ENCODE measurements at places on chromosomes 1 and 21. TPM values are rescaled to one million over a fixed set of nuclear protein-coding genes. Genes with fewer than 3 reads are reported as not detected.

DNA sequence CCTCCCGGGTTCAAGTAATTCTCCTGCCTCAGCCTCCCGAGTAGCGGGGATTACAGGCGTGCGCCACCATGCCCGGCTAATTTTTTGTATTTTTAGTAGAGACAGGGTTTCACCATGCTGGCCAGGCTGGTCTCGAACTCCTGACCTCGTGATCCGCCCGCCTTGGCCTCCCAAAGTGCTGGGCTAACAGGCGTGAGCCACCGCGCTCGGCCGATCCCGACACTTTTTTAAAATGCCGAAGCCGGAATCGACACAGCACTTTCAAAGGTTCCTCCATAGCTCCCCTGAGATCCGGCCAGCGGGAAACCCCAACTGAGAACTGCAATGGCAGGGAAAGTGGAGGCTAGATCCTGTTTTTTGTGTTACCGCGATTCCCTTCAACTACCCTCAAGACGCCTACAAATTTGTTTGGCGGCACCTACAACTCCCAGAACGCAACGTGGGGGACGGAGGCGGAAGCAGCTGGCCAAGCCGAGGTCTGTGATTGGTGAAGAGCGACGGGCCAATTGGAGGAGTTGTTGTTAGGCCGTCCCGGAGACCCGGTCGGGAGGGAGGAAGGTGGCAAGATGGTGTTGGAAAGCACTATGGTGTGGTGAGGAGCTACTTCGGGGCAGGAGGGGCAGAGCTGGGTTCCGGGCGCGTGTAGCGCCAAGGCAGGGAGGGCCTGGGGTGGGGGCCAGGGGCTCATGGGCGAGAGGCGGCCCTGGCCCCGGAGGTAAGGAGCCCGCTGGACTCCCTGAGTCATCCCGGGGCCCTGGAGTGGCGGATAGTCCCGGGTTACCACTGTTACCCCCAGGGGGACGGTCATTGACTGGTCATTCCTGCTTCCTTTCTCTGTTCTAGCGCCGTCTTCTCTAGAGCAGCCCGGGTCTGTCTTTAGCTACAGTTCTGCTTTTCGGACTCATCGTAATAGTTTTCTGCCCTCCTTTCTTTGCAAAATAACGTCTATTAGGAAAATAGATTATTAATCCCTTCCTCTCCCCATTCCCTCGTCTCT is at the start of gene PSMD4:
TSS of gene PSMD4 (plus strand) at position 518 of the 997 bp plus-strand sequence. CDS start at position 567, 49 bp downstream.
- peak; percentile 97 for DNase-seq

DNA sequence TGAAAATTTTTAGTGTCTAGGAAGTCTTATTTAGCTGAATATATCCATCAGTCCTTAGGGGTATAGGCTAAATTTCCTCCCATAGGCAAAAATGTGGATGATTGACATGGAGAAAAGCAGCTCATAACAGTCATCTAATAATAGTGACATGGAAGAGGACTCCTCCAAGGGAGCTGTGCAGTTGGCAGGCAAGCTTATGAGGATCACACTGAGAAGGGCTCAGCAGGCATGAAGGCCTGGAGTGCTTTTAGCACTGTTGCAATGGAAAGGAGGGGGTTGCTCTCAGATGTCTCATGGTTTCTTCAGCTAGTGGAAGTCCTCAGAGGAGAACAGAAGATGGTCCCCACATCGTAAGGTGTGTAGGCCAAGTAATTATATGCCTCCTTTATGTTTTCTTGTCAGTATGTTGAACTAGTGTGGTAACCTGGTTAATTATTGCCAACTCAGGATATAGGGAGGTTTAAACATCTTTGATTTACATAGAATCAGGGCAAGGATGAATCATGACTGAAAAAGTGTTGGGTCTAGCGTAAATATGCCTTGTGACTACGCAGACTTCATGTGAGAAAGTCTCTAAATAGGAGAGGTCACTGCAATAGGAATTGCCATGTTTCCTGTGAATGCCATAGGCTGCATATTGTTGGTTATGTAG is 18.9 kb downstream of the VN1R5 start:
- DNase-seq, result no peak

DNA sequence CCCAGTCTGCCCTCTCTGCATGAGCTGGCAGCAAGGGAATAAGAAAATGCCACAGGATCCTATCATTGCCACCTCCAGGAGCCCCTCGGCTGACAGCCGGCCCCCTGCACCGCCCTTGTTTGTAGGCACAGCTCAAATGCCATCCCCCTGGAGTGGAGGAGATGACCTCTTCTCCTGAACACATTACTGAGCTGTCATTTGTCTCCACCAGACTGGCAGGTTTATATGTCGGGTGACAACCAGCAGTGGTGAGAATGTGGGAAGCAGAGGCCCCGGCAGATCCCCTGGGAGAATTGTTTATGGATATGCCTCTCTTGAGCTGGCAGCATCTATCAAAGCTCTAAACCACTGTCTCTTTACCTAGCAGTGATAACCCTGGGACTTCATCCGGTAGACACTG is 135.4 kb upstream of the FMN2 start:
- no peak for DNase-seq

GRCh38 chr1:116130356-116130755 is 19.2 kb downstream of the MAB21L3 start:
- DNase-seq, result no peak

GRCh38 chr1:30757352-30758120 is at the start of gene LAPTM5:
TSS of gene LAPTM5 (minus strand) at chr1:30757774. CDS start at chr1:30757745, 29 bp downstream.
- no peak for DNase-seq

DNA sequence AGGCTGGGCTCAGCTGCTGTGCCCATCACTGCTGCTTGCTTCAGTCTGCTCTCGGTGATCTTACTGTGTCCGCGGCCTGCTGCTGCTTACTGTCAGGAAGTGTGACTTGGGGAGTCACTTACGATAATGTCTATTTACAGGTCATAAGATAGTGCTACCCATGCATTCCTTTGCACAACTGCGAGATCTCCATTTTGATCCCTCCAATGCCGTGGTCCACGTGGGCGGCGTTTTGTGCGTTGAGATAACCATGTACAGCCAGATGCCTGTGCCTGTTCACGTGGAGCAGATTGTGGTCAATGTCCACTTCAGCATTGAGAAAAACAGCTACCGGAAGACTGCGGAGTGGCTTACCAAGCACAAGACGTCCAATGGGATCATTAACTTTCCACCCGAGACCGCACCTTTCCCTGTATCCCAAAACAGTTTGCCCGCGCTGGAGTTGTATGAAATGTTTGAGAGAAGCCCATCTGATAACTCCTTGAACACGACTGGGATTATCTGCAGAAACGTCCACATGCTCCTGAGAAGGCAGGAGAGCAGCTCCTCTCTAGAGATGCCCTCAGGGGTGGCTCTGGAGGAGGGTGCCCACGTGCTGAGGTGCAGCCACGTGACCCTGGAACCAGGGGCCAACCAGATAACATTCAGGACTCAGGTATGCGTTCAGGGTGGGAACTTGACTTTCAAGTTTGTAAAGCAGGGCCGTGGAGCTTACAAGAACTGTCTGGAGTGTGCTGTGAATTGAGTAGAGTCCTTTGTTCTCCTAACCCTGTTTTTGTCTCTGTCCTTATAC is 24.4 kb upstream of the PWP2 start:
- DNase-seq, result no peak

GRCh38 chr21:36388835-36389234 is 3.6 kb downstream of the CHAF1B start:
- DNase-seq, result peak; percentile 46

DNA sequence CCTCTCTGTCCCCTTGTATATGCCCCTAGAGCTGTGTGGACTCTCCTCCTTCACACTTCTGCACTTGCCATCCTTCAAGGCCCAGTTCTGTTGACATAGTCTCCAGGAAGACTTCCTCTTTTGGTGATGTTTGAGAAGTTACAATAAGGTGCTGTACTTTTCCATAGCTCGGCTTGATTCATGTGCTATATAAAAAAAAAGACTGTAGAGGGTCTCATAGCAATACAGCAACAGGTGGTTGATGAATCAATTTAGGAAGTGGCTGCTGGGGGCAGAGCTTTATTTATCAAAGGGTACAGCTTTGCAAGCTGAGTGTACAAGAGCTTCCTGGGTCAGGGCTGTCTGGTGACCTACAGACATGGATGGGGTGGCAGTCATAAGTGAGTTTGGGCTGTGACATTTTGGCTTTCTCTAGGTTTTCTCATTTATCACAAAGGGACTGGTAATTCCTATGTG is 102.7 kb downstream of the RUNX1 start:
- DNase-seq, result no peak

DNA sequence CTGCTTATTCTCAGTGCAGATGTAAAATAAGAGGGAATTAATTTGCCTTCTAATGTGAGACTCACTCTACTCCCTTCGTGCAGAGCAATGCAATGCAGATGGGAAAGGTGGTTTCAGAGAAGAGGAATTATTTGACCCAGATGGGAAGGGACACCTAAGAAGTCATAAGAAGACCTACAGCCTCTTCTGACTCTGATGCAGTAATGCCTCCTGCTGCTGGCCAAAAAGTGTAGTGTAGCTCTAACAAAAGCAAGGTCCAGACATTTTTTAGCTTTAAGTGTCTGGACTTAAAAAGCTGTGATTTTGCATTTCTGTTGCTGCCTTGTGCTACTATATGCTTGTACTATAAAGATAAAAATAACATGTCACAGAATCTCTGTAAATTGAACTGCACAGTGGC is 501.4 kb downstream of the TTLL7 start:
- DNase-seq, result no peak

DNA sequence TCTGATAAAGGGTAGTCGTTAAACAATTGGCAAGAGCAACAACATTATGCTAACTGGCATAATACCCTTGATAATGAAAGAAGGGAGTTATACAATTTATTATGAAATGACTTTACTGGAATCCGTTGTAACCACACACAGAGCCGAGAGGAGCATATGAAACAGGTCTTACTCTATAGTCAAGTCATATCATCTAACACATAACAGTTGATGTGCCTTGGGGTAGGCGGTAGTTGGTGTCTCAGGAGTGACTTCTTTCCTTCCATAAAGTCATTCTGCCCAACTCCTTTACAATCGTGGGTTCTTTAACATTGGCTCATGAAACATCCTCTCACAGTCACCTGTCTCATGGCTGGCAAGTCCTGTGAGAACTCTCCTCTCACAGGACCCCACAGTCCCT is 225.2 kb downstream of the LTN1 start:
- no peak for DNase-seq

GRCh38 chr1:1116701-1117468 is 996 bp upstream of the C1orf159 start:
- DNase-seq, result peak; percentile 17

GRCh38 chr21:28513428-28513827 is 479.2 kb downstream of the LTN1 start:
- no peak for DNase-seq

DNA sequence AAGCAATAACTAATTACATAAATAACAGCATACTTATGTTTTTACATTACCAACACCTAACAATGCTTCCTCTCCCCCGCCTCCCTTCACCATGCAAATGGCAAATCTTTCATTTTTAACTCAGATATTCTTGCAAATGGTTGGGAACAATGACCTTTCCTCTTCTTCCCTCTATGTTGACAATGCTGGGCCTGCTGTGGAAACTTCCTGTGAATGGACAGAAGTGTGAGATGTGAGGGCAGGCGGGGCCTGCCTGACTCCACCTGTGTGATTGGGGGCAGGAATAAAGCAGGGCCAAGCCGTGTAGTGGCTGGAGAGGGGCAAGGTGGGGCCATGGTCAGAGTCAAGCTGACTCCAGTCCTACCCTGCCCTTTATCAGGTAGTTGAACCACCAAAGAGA is 289.6 kb downstream of the RPS6KC1 start:
- no peak for DNase-seq

- no peak for DNase-seq
Observed at GRCh38 chr1:22080191-22080590, 27.7 kb downstream of the CDC42 start.

SHE gene
- not detected for total RNA-seq

AUNIP gene
- total RNA-seq, result 10.3 TPM

DDAH1 gene
- total RNA-seq, result 18.2 TPM

CLEC20A gene
- not detected for total RNA-seq

KCNE1 gene
- total RNA-seq, result not detected

RAB3B gene
- 0.81 TPM for total RNA-seq
